ENCODE measurements at places on chromosomes 2 and 18.

DNA sequence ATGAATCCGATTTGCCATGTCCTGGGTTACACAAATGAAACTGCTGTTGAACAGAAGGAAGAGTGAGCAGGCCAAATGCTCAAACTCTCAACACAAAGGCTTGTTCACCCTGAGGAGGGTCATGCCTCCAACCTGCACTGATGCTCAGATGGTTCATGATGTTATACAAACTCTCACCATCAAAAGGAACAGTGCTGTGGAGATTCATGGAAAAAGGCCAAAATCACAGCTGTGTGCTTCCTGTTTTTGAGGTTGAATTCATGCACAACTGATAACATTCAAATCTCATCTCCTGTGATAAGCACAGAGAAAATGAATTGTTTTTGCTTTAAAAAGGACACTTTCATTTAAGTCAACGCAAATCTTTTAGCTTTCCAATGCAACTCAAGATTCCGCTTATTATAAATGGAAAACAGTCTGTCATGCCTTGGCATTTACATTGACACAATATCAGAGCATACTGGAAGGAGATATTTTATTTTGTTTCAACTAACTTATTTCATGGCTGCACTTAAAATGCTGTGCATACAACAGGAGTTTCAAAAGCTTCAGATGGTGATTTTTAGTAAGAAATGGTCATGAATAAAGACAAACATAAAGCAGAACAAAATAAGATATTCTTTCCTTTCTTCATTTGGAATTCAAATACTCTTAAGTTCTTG, 22.2 kb upstream of the TTN start:
- DNase-seq = no peak

- no peak for DNase-seq
These were observed 527.6 kb downstream of the SATB2 start for GRCh38 chr2:198930170-198930569.

GRCh38 chr2:159225025-159226016, 61.2 kb downstream of the WDSUB1 start:
- no peak for DNase-seq

GRCh38 chr2:142938240-142938639, 60.8 kb downstream of the KYNU start:
- DNase-seq = no peak

- DNase-seq = no peak
These were observed 6.0 kb downstream of the ITM2C start for GRCh38 chr2:230870544-230871360.

DNA sequence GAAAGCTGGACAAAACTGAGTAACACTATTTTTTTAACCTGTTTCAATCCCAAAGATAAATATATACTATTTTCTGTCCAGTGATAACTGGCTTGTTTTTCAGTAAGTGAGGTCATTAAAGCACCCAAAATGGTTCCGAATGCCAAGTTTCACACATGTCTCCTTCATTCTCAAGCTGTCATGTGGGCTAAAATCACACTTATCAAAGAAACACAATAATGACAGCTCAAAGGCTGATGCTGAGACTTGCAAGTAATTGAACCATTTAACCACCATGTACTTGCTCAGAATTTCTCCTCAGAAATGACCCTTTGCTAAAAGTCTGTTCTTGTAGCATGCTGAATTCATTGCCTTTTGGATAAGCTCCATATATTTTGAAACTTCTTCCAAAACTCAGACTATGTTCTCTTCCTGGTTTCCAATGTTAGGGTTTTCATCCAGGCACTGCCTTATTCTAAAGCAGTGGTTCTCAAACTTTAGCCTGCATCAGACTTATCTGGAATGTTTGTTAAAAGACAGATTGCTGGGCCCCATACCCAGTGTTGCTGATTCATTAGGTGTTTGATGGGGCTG, 149.8 kb downstream of the VWC2L start:
- DNase-seq = no peak

All from activated CD4-positive, alpha-beta T cell treated with anti-CD3 and anti-CD28 coated beads, Interleukin-2, Interleukin-4, amounts not matched to agents 100 ng/mL and 50 ng/mL, durations not matched to agents 16 hours and 8 hours (primary cell).